Activated T-cell treated with anti-CD3 and anti-CD28 coated beads, Interleukin-2, amount 50 U/mL, for 4 hours (primary cell): ENCODE measurements at places on chromosomes 6 and 20.

DNA sequence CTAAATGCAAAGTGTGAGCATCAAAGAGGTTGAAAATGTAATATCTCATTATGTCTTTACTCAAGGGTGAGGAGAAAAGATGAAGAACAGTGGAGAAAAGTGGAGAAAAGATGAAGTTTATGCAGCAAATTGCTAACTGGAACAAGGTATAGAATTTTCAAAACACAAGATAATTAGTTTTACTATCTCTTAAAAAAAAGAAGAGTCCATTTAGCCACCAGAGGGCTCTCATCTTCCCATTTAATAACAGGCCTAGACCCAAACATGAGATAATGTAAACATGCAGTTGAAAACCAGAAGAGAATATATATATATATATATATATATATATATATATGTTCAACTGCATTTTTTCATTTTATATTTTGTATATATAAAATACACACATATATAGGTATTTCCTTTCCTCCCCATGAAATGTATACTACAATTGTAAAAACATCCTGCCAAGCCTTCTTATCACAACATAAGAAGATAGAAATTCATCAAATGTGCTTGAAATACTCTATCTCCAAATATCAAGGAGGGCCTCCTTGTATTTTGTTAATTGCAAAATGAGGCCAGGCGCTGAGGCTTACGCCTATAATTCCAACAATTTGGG, 78.4 kb downstream of the ADTRP start:
- no peak for DNase-seq

GRCh38 chr6:10659699-10660348, 34.6 kb downstream of the C6orf52 start:
- no peak for DNase-seq

DNA sequence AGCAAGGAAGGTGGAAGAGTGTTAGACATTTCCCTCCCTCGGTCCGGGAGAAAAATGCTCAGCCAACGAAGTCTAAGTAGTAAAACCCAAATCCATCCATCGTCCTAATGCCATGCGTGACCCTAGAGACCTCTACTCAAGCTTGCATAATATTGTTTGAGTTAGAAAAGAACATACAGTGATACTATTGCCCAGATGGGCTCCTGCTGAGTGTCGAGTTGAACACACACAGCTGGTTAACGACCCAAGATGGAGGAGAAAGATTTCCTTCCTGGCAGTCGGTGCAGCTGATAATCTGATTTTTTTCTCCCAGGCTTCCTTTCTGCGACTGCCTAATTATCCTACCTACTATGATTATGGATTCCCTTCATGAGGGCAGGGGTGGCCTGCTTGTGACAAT, 164.4 kb upstream of the KCNG1 start:
- DNase-seq: no peak

- no peak for DNase-seq
Measured at GRCh38 chr6:13924949-13925881, at the start of gene RNF182. Gene RNF182, plus strand, starts transcription at chr6:13924952. Its CDS starts 52,168 bp downstream, at chr6:13977120.

DNA sequence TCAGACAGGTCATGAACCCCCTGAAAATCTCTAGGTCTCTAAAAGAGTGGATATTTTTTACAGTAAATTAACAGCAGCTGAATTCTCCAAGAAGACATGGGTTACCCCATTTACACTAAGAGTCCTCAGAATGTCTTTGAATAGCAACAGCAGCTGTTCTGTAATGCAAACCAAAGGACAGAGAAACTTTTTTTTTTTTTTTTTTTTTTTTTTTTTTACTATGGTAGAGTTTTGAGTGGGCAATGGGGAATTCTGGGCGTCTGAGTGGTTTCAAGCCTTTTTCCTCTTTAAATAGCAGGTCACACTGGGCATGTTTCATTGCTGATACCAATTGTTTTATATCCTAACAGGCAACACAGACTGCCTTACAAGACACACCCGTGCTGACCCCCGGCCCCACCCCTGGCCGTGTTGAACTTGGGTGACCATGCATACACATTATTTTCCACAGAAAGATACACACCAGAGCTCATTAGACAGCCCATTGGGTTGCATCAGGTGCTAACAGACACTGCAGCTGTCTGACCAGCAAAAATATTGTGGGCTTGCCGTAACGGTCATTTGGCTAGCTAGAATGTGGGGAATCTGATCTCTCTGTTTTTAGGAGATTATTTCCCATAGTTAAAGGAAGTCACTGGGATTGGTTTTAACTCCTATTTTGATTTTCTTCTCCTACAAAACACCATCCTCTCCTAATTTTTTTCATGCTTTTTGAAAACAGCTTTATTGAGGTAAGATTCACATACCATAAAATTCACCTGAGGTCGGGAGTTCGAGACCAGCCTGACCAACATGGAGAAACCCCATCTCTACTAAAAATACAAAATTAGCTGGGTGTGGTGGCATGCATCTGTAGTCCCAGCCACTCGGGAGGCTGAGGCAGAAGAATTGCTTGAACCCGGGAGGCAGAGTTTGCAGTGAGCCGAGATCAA, 26.7 kb upstream of the IRF4 start:
- no peak for DNase-seq

DNA sequence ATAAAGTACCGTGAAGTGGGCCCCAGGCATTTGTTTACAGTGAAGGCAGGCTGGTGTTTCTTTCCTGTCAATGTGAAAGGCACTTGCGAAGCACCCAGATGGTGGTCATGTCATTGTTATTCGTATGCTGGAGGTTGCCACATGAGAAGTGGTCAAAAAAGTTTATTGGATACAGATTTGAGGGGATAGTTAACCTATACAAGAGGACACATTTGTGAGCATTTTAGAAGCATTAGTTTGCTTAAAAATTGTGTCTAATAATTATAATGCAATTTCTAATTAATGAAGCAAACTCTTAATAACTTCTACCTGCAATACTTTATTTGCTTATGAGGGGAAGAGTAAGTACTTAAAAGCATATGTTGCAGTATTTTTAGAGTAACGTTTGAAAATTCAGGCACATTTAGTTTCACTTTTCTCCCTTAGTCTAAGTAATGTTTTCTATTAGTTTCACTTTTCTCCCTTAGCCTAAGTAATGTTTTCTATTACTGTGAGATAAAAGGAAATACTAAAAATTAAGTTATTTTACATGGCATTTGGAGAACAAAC, 120.7 kb upstream of the CLDN20 start:
- DNase-seq: no peak

GRCh38 chr20:39789411-39789810, 827.3 kb downstream of the DHX35 start:
- no peak for DNase-seq

GRCh38 chr6:122709922-122710512, 69.5 kb upstream of the FABP7 start:
- no peak for DNase-seq

DNA sequence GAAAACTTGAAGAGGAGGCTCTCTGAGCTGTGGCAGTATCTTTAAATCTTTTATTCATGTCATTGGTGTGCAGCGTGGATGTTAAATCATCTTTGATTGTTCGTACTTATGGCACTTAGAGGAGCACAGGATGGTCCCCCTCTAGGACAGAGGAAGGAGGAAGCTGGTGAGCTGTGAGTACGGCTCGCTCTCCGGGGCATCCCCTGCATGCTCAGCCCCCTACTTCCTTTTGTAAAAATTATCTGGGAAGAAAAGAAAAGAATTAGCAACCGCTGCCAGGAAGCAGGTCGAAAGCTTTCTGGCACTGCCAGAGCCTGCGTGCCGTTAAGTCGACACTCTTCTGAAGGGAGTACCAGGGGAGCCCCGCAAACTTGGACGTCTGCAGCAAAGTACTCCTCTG, 158.5 kb downstream of the SYNDIG1 start:
- no peak for DNase-seq

- no peak for DNase-seq
Measured at GRCh38 chr6:12529364-12530019, 187.1 kb upstream of the PHACTR1 start.

- no peak for DNase-seq
Measured at GRCh38 chr20:50592282-50593004, 82.3 kb downstream of the PTPN1 start.

GRCh38 chr20:24643731-24644626, 174.6 kb downstream of the SYNDIG1 start:
- DNase-seq: no peak

DNA sequence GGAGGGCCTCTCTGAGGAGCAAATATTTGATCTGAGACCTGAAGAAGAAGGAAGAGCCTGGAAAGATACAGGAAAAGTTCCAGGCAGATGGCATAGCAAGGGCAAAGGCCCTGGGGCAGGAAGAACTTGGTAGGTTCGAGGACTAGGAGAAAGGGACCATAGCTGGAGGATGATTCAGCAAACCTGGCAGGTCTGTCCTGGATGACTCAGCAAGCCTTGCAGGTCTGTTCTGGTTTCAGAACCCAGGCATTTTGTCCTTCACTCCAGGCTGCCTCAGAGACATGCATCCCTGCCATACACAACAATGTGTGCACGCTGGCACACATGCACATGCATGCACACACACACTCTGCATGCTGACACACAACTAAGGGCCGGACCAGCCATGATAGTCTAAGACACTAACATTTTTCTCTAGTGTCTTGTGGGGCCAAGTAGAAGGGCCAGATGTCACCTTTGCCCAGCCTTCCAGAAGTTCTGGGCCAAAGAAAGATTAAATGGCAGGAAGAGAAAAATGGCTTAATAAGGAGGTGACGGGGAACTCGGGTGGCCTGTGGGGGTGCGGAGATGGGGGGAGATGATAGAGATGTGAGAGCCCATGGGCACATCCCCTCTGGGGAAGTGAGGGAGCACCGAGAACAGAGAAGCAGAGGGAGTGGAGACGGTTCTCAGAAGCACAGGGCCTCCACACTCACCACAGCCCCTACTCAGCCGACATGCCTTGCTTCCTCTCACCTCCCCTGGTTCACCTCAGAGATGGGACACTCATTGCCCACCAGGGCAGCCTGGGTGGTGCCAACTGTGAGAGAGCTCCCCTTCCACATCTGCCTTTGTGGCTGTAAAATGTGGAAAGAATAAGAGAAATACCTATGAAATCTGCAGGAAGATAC, 15.4 kb upstream of the TRIB3 start:
- DNase-seq: no peak

DNA sequence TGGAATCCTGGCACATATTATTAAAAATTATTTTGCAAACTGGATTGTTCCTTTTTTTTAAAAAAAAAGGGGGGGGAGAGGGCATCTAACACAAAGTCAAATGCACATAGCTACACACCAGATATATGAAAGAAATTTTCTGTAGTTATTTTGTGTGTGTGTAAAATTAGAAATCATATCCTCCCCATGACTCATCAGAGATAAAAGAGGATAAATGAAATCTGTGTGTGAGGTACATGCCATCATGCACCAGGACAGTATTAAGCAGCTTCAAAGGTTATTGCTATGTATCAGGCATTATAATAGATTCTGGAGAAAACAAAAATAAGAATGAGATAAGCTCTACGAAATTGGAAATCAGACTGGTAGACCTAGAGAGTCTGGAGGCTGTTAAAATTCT, 5.2 kb downstream of the BTBD9 start:
- DNase-seq: no peak
